CD4-positive, alpha-beta T cell treated with Interleukin-1 beta for 1 hour (primary cell): ENCODE measurements at places on chromosomes 5 and 9.
A peak's percentile ranks its signal among the peaks of the same experiment; 100 is the strongest.

DNA sequence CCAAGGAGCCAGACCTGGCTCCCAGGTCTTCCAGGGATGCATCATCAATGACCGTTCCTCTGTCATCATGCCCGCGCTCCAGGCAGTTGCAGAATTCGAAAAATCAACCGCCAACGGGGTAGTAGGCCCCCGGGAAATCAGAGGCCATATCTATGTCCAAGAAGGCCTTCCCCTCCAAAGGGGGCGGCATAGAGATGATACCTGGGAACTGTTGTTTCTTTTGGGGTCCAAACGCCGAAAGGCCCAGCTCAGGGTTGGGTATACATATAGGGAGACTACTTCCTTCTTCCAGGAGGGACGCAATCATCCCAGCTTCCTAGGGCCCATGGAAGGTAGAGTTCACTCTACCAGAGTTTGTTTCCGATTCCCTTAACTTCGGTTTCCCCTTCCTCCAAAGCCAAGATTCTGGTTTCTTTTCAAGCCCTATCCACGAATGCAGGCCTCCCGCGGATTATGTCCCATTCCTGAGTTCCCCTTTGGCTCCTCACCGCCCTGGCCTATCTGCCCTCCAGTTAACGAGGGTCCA, 754 bp downstream of the DCAF12 start:
- DNase-seq = no peak

GRCh38 chr9:70409800-70410199, 4.7 kb downstream of the KLF9 start:
- no peak for DNase-seq

DNA sequence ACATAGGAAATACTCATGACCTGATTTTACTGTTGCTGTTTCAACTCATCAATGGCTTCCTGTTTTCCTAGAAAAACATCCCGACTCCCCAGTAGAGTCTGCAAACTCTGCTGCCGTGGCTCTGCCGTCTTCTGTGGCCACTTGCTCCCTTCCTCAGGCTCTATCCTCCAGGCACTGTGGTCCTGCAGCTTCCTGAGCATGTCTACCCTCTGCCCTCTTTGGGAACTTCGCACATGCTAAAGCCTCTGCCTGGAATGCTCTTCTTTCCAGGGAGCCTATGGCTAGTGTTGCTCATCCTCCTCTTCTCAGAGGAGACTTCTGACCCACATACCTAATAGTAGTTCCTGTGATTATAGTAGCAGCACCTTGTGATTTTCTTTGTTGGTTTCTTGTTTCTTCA, 256.9 kb downstream of the MAN2A1 start:
- no peak for DNase-seq

- no peak for DNase-seq
Measured at GRCh38 chr5:129481161-129481560, 21.1 kb downstream of the ADAMTS19 start.

DNA sequence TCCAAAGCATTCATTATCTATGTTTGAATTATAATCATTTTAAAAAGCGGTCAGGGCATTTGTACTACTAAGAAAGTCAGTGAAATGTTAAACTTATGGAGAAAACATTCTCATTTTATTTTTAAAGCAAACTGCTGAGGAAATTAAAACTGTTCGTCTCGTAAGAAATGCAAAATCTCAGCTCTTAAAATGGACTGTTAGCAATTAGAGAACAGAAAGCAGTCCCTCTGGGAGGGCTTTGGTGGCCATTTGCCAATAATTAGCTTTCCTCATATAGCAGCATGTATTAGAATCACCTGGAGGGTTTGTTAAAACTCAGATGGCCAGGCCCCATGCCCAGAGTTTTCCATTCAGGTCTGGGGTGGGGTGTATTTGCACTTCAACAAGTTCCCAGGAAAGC, 120.7 kb upstream of the RASEF start:
- DNase-seq = no peak

DNA sequence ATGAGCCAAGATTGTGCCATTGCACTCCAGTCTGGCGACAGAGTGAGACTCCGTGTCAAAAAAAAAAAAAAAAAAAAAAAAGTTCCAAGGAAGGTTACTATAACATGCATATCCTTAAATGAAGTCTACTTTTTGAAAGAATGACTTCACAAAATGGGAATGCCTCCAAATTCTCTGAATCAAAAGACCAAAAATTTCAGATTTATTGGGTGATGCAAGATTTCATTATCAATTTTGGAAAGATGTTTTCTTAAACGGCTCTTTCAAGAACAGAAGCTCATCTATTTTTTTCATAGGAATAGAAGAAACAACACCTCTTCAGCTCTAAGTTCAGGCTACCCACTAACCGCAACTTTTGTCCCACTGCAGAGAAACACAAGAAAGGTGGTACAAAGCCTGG, 69.9 kb downstream of the AUH start:
- DNase-seq = no peak

GRCh38 chr9:14393418-14393817, 79.5 kb upstream of the NFIB start:
- no peak for DNase-seq

GRCh38 chr9:105500108-105500766, 52.4 kb downstream of the FSD1L start:
- DNase-seq = no peak

GRCh38 chr5:158060212-158060611, 201.3 kb upstream of the CLINT1 start:
- DNase-seq = no peak

DNA sequence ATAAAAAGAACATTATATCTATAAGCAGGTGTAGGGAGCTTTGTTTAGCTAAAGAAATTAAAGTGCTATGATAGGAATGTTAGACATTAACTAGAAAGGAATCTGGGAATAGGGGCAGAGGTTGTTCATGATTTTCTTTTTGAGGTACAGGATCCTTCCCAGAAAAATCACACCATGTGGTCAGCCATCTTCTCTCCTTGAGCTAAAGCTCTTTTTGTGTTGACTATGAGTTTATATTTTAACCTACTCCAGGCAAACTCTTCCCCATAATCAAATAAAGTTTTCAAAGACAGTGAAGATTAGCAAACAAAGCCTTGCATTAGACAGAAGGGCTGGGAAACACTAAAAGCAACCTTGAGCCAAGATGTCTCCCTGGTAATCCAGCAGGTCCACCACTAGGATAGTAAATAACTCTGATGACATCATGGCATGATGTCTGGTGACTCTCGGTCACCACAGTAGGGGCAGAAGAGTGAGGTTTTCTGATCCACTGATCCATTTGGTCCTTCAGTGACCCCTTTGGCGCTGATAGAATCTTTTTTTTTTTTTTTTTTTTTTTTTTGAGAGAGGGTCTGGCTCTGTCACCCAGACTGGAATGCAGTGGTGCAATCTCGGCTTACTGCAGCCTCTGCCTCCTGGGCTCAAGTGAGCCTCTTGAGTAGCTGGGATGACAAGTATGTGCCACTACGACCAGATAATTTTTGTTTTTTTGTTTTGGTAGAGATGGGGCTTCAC, 30.6 kb upstream of the IL6ST start:
- DNase-seq = no peak

DNA sequence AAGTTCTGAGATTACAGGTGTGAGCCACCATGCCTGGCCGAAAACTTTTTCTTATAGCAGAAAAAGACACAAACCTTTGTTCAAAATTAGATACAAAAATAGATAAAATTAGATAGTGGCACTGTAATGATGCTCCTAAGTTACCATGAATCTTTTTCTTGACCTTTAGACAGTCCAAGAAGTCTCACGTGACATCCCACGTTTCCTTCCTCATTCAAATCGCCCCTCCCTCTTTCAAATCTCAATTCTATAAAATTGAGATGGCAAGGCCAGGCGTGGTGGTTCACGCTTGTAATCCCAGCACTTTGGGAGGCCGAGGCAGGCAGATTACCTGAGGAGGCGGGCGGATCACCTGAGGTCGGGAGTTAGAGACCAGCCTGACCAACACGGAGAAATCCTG, 7.7 kb upstream of the ZCCHC10 start:
- DNase-seq = no peak

- no peak for DNase-seq
Measured at GRCh38 chr9:114925039-114925438, 5.4 kb downstream of the TNFSF8 start.

GRCh38 chr5:170427672-170428236, 38.6 kb upstream of the KCNMB1 start:
- no peak for DNase-seq

- DNase-seq = no peak
Measured at GRCh38 chr5:61744690-61745619, 412.9 kb downstream of the ZSWIM6 start.

DNA sequence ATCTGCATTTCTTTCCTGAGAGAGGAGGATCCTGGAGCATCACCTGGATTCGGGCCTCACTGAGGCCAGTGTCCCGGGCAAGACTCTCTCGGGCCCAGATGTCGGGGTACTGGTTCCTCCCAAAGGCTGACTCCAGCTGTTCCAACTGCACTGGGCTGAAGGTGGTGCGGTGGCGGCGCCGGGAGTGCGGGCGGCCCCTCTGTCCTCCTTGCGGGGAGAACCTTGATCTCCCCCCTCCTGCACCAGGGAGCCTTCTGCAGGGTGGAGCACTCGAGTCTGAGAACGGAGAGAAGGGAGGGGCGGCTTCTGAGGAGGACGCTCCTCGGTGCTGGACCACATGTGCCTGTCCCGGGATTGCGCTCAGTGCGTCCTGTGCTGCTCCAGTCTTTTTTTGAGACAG, 2.0 kb downstream of the PROP1 start:
- no peak for DNase-seq

DNA sequence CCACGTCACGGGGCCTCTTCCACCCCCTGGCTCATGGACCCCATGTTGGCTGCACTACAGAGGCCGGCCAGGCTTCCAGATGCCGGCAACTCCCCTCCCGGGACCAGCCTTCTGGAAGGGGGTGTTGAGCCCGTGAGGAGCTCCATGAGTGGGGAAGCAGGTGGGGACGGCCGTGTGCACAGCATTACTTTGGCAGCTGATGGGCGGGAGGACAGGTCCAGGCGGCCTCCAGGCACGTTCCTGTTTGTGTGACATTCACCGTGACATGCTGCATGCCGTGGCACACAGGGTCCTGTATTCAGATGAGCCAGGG, 29.1 kb upstream of the ABO start:
- DNase-seq = no peak

- no peak for DNase-seq
Measured at GRCh38 chr9:122394265-122395125, 23.7 kb downstream of the PTGS1 start.

DNA sequence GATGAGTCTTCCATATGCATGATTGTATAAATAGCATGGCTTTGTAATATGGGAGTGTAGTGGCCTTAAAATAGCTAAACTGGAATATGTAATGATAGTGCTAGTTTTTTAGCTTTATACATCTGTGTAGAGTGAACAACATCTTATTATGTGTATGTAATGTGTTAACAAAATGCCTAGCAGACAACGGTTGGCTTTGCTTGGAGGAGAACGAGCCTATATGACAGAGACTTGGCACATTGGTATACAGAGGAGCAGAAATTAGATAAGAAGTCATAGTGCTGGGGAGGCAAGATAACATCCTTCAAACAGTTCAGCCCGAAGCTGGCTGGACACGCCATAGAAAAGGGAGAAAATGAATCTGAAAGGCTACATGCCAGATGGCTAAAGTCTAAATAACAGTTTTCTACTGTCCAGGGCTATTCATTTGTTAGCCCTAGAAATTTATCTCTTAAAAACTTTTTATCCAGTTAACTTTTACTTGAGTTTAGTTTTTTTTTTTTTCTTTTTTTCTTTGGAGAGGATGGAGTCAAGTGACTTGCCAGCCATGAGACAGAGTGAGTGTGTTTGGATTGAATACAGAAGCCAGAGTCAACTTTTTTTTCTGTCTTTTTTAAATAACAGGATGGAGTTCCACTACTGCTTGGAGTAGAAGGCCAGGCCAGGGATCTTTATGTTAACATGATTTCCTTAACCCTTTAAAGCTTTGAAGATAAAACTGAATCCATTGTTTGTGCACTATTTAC, 214.4 kb upstream of the ACTBL2 start:
- DNase-seq = no peak

DNA sequence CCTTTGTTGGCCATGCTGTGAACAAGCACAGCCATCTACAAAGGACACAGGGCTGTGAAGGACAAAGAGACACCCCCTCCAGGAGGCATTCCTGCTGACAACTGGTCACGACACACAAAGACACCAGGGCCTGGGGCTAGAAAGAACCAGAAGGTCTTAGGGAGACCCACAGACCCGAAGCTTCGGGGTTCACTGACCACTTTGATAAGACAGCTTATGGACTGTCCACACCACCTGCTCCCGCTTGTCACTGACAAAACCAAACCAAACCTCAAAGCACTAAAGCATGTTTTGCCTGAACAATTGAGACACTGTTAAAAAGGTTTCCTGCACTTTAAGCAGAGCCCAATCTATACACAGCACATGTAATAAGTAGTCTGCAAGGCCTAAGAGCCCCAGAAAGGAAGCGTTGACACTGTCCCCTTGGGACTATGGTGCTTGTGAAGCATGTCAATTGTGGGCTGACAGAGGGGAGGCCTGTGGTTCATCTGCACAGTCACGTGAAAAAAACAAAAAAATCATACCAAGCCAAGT, 185.0 kb downstream of the GAPVD1 start:
- peak; percentile 75 for DNase-seq

DNA sequence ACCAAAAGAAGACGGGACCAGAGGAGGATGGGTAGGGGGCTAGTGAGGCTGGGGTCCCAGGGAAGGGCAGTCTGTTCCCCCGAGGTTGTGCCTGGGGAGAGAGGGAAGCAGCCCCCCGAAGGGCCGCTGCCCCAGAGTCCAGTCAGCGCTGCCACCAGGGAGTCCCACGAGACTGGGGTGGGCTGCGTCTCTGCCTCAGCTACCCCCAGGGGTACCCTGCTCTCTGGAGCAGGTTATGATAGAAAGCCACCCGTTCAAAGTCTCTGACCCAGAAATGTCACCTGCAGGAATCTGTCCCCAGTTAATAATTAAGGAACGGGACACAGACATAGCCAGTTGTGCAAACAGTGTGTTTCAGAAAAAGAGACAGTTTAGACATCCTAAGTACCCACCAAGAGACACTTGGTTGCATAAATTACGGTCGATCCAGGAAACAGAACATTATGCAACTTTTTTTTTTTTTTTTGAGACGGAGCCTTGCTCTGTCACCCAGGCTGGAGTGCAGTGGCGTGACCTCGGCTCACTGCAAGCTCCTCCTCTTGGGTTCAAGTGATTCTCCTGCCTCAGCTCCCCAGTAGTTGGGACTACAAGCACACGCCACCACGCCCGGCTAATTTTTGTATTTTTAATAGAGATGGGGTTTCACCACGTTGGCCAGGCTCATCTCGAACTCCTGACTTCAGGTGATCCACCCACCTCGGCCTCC, 10.7 kb upstream of the AGPAT2 start:
- no peak for DNase-seq

DNA sequence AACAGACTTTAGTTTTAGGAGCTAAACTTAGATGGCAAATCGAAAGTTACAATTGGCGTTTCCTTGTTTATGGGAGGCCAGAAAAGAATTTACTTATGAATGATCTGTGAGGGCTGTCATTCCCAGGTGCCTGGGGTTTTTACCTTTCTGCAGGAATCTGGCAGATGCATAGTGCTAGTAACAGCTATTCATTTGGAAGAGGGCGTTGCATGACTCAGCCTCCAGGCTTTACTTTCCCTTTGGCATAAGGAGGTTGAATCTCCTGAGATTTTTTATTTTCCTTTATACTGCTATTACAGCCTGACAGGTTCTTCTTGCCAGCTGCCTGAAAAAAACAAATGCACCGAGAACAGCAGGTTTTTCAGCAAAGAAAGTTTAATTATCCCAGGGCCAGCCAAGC, 30.0 kb downstream of the CARD6 start:
- DNase-seq = no peak

GRCh38 chr5:74738406-74738805, 28.5 kb downstream of the GFM2 start:
- no peak for DNase-seq

- no peak for DNase-seq
Measured at GRCh38 chr5:78547731-78548615, 100.6 kb downstream of the LHFPL2 start.
